Lower lobe of right lung (tissue), 2 donors: ENCODE measurements at places on chromosomes 1 and 21.

GRCh38 chr1:165520646-165521045, 23.2 kb upstream of the LRRC52 start:
- DNase-seq, result no peak

DNA sequence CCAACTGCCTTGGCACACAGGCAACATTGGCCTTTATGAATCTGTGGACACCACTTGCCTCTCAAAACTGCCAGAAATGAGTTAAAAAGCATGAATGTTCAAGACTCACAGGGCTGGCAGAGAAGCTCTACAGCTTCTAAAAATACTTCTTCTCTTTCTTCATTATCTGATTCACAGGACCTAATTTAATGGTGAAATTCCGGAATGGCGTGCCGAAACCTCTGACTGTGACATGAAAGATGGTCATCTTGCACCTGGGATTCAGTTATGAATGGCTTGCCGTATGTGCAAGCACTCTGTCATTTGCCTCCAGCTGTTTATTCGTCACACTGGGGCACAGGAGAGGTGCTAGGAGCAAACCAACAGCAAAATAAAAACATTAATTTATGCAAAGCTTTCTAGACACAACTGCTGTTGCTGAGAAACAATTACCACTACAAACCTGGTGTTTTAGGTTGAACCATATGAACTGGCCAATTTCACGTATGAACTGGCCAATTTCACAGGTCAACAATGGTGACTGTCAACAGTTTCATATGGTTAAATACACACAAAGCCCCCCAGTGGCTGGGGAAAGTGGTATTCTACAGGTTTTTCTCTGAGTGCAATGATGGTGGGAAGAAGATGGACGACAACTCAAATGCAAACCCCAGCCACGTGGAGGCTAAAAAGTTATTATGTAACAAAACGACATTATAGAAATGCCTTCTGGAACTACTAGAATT, 648.3 kb downstream of the KIF26B start:
- DNase-seq, result no peak

DNA sequence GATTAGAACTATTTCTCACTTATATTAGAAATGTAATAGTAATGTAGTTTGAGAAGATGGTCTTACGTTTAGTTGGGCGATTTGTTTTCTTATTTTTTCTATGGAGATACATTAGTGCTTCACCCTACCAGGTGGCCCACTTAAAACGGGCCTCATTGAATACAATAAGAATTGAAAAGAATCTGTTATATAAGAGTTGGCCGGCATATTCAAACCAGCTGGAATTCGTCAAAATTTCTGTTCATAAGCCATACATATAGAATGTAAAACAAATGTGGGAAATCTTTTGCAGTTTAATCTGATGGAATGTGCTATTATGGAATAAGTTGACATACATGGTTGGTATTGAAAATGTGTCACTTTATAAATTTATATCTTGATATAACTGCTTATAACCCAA, 96.4 kb upstream of the C1orf105 start:
- DNase-seq, result no peak

- no peak for DNase-seq
These were observed 31.1 kb downstream of the EDARADD start for GRCh38 chr1:236425031-236425663.

GRCh38 chr1:171948511-171948910, 107.2 kb downstream of the DNM3 start:
- DNase-seq, result no peak

- DNase-seq, result no peak
These were observed 263.4 kb downstream of the PLA2G4A start for GRCh38 chr1:187092104-187092503.

GRCh38 chr21:15065392-15066122, 757 bp upstream of the NRIP1 start:
- peak; percentile 85 for DNase-seq

DNA sequence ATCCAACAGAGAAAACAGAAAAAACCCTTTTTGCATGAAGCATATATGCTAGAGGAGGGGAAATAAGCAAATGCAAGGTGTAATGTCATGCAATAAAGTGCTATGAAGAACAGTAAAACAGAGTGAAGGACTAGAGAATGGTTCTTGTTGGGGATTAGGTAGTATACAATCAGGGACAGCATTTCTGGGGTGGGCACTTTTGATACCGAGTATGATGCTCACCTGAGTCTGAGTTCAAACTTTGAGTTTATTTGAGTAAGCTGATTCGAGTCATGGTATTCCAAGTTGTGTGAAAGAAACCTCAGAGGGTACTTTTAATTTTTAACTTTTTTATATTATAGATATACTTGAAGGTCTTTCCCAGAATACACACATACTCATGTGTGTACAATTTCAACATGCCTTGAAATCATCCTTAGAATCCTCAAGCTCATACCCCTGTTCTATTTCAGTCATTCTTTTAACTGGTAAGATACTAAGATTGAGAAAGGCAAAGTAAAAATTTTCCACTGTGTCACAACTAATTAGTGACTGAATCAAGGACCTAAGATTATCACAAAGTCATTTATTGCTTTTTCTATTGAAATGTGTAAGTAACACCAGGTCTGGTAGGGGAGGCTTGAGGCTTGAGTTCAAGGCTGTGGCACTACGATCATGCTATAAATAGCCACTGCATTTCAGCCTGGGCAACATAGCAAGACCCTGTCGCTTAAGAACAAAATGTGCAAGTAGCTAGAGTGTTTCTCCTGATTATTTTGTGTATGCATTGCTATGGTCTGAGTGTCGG, 12.1 kb downstream of the LRRC8B start:
- DNase-seq, result no peak

DNA sequence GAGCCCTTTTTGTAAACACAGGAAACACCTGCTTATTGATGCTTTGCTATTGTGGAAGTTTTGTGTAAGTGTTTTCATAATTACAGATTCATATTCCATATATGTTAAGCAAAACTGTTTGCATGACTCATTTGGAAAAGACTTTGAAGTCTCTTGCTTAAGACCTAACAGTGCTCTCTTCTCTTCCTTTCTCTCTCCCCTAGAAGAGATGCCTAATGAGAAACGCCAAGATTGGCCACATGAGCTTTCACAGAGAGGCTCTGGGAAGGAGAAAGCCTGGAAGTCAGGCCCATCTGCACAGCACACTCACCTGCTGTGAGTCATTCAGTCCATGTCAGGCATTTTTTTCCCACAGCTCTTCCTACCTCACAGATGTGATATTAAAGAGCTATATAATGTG, 101.6 kb upstream of the PALMD start:
- no peak for DNase-seq

DNA sequence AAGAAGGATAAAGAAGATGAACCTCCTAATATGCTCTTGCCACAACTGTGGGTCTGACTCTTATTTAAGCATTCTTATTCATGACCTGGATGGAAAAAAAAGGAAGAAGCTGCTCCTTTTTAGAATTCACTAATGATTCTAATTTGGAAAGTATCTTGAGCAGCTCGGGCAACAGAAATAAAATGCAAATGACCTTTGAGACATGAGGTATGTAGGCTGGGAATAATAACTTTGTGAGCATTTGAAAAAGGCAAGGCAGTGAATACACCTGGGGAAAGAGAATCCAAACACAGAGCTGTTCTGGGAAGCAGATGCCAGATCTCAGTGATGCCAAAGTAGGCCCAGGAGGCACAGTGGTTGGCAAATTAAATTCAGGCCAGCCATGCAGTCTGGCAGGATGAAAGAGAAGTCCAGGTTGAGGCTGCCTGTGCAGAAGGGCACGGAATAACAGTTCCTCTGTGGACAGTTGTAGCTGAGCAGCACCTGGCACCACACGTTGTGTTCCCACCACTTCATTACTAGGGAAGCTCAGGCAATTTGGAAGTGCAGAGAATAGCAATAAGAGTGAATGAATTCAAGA, 320.8 kb upstream of the ST6GALNAC5 start:
- DNase-seq, result no peak

DNA sequence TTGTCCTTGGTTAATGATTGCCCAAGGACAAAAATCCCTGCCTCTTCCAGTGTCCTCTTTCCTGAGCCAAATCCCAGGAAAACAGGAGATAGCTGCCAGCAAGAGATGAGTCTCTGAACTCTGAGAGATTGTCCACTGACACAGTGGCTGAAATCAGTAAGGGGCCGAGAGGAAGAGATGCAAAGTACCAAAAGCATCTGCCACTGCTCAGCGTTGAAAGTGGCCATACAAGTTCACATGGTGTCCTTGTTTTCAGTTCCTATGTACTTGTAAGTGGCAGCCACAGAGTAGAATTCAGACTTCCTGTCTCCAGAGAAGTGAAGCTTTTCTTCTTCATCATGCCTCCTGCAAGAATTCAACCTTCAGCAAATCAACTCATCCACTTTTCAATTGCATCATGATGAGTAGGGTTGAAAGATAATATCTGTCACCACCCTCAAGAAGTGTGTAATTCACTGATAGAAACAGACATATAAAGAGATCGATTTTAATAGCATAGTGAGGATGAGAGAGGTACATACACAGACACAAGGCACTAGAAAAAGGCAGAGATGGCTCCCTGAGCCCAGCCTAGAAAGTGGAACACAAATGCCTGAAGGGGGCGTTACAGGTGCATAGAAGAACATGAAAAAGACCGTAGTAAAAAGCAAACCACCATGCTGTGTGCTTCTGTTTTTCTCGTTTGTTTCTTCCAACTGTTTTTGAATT, 185.8 kb downstream of the MRPL39 start:
- DNase-seq, result no peak

- no peak for DNase-seq
These were observed 17.7 kb upstream of the ZSCAN20 start for GRCh38 chr1:33454646-33455282.

GRCh38 chr1:231899046-231899445, 272.5 kb downstream of the DISC1 start:
- no peak for DNase-seq

GRCh38 chr21:20106368-20106767, 891.8 kb upstream of the NCAM2 start:
- DNase-seq, result no peak

GRCh38 chr1:97298966-97299365, 577.4 kb downstream of the PTBP2 start:
- no peak for DNase-seq

GRCh38 chr1:12596007-12596821, 21.8 kb downstream of the DHRS3 start:
- DNase-seq, result peak; percentile 94

DNA sequence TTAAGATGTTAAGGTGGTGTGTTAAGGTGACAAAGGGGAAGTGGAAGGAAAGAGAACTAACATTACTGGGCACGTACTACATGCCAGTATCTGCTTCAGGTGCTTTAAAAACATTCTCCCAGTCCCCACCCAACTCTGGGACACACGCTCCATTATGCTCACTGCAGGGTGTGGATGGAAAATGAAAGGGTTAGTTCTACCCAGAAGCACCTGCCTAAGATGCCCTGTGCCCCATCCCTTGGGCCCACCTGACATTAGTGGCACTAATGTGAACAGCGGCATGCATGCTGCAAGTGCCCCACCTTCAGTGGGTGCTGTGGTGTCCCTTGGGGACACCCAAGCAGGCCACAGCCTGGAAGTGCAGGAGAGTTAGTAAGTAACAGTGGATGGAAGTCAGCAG, 82.9 kb upstream of the CXADR start:
- no peak for DNase-seq

DNA sequence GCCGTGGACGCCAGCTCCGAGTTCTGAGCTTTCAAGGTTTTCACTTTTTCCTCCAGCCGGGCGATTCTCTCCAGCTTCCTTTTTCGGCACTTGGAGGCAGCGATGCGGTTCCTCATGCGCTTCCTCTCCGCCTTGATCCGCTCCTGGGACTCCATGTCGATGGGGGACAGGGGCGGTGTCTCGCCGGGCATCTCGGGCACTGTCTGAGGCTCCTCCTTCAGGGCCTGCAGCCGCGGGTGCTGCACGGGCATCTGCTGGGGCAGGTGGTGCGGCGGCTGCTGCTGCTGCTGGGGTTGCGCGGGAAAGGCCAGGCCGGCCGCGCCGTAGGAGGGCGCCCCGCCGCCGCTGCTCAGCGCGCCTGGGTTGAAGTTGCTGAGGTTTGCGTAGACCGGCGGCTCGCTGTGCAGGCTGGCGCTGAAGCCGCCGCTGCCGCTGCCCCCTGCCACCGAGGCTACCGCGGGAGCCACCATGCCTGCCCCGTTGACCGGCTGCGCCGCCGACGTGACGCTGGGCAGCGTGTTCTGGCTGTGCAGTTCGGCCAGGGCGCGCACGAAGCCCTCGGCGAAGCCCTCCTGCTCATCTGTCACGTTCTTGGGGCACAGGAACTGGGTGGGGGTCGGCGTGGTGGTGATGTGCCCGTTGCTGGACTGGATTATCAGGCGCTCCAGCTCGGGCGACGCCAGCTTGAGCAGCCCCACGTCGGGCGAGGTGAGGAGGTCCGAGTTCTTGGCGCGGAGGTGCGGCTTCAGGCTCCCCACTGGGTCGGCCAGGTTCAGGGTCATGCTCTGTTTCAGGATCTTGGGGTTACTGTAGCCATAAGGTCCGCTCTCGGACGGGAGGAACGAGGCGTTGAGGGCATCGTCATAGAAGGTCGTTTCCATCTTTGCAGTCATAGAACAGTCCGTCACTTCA, 1.4 kb downstream of the JUN start:
- peak; percentile 81 for DNase-seq

- no peak for DNase-seq
These were observed 6.2 kb upstream of the KCNA10 start for GRCh38 chr1:110525249-110525595.

DNA sequence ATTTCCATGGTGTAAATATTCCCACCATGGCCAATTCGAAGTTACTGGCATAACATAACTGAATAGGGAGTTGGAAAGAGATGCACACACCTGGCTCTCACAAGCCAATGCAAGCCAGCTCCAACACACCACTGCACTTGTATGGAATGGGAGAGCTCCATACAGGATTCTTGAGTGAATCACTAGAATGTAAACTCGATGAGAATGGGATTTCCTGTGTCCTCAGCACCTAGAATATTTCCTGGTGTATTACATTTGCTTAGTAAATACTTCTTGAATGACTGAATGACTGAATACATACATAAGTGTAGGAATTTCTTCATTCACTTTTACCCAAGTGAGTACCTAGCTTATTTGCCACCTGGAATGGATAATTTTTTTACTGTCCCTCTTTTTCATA, 16.2 kb upstream of the PPIE start:
- DNase-seq, result no peak

GRCh38 chr1:223712850-223713474, 623 bp downstream of the CAPN2 start:
- peak; percentile 67 for DNase-seq

DNA sequence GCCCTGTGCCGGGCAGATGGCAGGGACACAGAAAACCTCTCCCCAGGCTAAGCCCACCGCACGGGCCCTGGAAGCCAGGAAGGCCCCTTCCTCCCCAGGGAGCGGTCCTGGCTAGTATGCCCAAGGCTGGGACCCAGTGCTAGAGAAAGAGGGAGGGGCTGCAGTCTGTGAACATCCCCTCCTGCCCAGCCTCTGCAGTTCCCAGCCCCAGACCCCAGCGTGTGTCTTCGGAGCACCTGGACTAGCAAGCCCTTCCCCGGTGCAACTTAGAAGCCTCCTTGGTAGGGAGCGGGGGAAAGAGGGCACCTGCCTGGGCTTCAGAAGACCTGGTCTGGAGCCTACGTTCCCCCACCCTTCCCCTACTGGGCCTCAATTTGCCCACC, 2.1 kb downstream of the PLEKHG5 start:
- no peak for DNase-seq

- DNase-seq, result no peak
These were observed 13.6 kb upstream of the LAMTOR5 start for GRCh38 chr1:110420874-110421793.

- DNase-seq, result no peak
These were observed 18.0 kb upstream of the TRIM17 start for GRCh38 chr1:228434689-228435088.

GRCh38 chr1:15099441-15100120, 54.0 kb upstream of the TMEM51 start:
- no peak for DNase-seq

GRCh38 chr21:44666401-44667320, at the start of gene KRTAP12-2:
TSS of gene KRTAP12-2 (minus strand) at chr21:44666927. CDS start at chr21:44666886, 41 bp downstream.
- no peak for DNase-seq

- no peak for DNase-seq
These were observed 60.5 kb upstream of the PRMT6 start for GRCh38 chr1:106995970-106996369.
